SW 1271 (cell line): ENCODE measurements at places on chromosomes 5 and 9.

- no peak for DNase-seq
These were observed 1980.0 kb upstream of the CDH6 start for GRCh38 chr5:29213475-29213874.

DNA sequence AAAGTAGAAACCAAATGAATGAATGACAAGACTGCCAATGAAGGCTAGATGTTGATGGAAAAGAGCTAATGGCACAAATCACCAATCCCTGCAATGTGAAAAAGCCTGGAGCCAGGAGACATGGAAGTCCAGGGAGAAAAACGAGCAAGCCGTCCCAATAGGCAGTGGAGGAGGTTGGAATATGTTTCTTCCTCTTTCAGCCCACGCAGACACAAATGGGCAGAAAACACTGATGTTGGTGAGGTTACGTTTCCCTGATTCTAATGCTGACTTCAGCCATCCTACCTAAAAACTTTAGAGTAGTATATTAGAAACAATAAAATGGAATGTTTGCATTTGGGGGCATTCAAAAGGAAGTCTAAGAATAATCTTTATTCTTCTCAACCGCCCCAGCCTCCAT, 23.9 kb upstream of the KIF2A start:
- no peak for DNase-seq

- DNase-seq: no peak
These were observed 13.8 kb downstream of the LEAP2 start for GRCh38 chr5:132887283-132887682.

- no peak for DNase-seq
These were observed 27.3 kb downstream of the SMC5 start for GRCh38 chr9:70285981-70286598.

GRCh38 chr9:14941501-14942405, 31.5 kb upstream of the FREM1 start:
- DNase-seq: no peak

DNA sequence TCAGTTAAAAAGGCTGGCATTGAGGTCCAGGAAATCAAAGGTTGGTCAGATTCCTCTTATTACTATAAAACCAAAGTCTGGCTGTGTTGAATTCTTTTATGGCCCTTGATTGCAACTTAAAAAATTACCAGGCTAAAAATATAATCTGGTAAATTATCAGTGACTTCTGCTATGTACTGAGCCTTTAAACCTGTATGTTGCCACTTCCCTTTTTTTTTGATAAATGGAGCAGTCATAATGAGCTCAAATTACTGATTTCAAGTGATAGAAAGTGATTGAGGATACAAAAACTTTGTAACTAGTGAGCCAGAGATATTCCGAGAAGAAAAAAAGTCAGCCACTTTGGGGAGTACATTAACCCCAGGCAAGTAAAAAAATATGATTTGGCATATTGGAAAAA, 100.1 kb downstream of the GIN1 start:
- DNase-seq: no peak

DNA sequence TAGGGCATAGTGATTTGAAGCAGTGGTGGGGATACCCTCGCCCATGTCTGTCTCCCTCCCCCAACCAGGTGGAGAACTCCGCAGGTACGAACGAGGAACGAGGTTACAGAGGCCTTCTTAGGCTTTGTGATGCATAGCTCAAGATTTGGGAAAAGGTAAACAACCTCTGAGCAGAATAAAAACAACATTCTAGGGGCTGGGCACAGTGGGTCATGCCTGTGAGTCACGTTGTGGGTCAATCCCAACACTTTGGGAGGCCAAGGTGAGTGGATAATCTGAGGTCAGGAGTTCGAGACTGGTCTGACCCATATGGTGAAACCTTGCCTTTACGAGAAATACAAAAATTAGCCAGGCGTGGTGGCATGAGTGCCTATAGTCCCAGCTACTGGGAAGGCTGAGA, 3.6 kb upstream of the LCP2 start:
- DNase-seq: no peak

DNA sequence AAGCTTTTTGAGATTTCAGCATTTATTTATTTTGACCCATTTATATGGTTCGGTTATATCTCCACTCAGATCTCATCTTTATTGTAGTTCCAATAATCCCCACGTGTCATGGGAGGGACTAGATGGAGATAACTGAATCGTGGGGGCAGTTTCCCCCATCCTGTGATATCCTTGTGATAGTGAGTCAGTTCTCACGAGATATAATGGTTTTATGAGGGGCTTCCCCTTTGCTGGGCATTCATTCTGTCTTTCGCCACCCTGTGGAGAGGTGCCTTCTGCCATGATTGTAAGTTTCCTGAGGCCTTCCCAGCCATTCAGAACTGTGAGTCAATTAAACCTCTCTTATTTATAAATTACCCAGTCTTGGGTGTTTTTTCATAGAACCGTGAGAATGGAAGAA, 96.5 kb upstream of the PCSK1 start:
- DNase-seq: no peak
